ENCODE measurements at places on chromosomes 16 and 17.

DNA sequence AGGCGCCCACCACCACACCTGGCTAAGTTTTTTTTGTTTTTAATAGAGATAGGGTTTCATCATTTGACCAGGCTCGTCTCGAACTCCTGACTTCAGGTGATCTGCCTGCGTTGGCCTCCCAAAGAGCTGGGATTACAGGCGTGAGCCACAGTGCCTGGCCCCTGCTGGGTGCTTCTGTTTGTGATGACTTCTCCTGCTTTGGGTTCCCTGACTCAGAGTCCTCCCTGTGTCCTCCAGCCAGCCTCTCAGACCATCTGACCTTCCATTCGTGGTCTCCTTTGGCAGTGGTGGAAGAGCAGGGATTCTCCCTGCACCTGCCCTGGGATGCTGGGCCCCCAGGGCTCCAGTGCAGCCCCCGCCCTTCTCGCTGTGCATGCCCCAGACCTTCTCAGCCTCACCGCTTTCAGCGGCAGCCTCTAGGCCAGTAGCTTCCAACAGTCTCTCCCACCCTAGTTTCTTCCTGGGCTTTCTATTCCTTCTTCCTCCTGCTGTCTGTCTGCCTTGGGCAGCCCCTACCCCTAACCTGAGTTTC, 13.2 kb downstream of the BEAN1 start:
- no peak for DNase-seq

DNA sequence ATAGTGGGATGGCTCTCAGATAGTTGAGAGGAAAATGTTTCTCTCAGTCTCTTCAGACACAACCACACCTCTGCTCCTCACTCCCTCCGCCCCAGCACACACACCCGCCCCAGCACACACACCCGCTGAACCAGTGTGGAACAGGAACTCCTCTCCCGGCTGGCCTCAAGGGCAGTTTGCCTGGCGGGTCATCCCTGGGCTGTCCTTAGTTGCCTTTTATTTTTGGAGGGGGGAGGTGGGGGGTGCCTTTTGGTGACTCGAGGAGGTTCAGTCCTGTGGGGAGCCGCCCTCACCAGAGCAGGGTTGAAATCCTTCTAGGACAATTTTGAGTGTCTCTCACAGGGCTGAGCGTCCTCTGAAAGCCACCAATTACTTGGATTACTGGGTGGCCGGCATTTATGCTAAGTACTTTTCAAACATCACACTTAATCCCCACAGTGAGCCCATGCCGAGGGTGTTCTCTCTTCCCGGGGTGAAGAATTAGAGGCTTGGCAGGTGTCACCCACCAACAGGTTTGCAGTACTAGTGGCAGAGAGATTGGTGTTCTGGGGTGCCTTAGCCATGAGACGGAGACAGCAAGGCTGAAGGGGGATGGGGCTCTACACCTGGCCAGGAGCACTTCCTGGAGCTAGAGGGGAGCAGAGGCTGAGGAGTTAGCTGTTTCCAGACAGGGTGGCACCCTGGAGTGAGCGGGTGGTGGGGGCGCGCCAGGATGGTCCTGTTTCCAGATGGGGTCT, 2.8 kb downstream of the RASD1 start:
- peak; percentile 34 for DNase-seq

- DNase-seq, result no peak
Measured at GRCh38 chr16:22323173-22323958, 26.2 kb downstream of the POLR3E start.

DNA sequence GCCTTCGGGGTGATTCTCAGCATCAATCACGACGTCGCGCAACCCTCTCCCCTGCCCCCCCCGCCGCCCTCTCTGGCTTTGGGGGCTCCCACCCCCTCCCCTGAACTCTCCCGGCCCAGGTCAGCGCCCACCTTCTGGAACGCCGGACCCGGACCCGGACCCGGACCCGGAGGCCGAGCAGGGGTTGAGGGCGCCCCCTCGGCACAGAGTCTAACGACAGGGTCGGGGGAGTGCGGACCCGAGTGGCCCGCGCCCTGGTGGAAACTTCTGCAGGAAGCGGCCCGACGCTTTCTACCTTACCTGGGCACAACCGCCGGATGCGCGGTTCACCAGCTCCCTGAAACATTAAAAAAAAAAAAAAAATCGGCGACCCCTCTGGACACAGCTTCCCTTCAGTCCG, 16.2 kb downstream of the SALL1 start:
- no peak for DNase-seq

DNA sequence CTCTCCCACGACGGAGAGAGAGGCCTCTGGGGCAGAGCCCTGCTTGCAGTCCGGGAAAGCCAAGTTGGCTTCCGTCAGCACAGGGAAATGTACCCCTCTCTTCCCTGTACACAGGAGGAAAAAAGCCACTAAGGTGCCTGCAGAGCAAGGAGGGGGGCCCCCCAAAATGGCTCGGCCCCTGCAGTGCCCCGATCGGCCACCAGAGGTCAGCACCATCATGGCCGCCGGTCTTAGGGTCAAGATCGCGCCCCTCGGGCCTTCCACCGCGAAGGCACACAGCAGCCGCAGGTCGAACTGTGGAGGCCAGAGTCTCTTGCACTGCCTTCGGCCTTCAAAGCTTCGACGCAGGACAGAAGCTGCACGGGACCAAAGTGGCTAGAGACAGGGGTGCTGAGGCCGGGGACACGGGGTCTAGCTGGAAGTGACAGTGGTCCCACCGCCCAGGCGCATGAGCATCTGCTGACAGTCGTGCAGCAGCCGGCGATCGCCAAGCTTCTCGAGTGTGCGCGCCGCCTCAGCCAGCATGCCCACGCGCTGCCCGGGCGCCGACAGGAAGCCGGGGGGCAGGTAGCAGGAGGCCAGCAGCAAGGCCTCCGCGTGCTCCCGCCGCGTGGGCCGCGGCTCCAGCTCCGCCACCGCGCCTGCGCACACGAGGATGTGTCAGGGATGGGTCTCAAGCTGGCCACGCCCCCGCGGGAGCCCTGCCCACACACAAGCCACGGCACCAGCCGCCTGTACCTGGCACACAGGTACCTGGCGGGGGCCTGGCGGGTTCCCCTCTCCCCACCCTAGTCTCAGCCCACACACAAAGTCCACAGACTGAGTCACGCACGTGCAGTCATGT, 24.4 kb downstream of the SREBF1 start:
- DNase-seq, result no peak

DNA sequence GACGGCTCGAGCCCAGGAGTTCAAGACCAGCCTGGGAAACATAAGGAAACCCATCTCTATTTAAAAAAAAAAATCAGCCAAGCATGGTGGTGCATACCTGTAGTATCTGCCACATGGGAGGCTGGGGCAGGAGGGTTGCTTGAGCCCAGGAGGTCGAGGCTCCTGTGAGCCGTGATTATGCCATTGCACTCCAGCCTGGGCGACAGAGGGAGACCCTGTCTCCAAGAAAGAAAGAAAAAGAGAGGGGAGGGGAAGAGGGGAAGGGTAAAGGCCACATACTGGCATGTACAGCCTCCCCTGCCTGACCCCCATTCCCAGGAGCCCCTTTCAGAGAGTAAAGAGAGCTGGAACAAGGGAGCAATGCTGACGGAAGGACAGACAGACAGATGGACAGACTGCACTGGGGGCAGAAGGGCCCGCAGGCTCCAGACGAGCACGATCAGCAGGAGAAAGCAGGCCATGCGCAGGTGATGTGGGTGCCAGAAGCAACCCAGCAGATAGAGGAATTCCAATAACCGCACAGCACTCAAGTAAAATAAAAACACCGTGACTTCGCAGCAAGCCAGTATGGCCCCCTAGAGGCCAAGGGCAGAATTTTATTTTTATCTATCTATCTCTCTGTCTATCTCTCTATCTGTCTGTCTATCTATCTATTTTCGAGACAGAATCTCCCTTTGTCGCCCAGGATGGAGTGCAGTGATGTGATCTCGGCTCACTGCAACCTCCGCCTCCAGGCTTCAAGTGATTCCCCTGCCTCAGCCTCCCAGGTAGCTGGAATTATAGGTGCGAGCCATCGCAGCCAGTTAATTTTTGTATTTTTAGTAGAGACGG, 27.1 kb upstream of the SNN start:
- DNase-seq, result peak; percentile 17

DNA sequence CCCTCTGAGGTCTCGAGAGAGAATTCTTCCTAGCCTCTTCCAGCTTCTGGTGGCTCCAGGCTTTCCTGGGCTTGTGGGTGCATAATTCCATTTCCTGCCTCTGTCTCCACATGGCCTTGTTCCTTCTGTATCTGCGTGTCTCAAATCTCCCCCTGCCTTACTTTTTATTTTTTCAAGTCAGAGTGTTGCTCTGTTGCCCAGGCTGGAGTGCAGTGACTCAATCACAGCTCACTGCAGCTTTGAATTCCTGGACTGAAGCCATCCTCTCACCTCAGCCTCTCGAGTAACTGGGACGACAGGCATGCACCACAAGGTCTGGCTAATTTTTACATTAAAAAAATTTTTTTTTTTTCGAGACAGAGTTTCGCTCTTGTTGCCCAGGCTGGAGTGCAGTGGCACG, 120.6 kb downstream of the SHISA9 start:
- DNase-seq, result no peak

DNA sequence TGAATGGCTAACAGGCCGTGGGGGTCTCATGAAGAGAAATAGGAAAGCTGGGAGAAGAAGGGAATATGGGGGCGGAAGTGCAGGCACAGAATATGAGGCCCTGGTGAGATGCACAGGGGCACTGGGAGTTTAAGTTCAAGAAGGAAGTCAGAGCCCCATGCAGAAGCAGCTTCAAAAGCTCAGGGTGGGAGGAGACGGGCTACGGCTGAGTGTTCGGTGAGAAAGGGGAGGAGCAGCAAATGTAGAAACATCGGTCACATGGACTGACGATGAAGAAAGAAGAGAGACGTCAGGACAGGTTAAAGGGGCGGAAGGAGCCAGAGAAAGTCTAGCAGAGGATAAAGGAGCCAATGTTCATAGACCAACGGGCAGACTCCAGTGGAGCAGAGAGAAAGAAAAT, 204.5 kb upstream of the ZFHX3 start:
- no peak for DNase-seq

GRCh38 chr17:46745376-46745775, 73.1 kb downstream of the WNT3 start:
- no peak for DNase-seq

DNA sequence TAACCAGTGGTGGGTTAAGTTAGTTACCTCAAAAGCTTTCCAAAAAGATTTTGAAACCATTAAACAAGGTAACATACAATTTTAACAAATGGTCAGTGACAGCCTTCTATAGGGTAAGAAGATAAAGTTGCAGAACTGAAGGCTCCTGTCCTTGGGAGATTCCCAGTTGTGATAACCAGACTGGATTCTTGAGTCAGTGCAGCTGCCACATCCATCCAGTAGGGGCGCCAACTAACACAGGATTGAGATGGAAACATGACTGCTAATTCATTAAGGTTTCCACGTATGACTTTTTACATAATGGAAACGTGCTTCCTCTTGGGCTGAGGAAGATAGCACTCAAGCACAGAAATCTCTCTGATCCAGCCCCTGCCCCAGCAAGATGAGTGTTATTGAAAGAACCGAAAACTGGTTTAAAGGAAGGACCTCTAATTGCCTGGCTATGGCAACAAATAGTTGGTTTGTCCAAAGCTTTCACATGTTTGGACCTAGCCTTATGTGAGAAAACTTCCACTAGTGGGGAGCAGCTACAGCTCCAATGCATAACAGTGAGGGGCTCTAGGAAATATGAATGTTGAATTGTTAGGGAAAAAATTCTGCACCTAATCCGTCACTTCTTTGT, 269.8 kb upstream of the MYOCD start:
- DNase-seq, result no peak

GRCh38 chr16:14015033-14015432, 56.1 kb upstream of the MRTFB start:
- DNase-seq, result no peak

DNA sequence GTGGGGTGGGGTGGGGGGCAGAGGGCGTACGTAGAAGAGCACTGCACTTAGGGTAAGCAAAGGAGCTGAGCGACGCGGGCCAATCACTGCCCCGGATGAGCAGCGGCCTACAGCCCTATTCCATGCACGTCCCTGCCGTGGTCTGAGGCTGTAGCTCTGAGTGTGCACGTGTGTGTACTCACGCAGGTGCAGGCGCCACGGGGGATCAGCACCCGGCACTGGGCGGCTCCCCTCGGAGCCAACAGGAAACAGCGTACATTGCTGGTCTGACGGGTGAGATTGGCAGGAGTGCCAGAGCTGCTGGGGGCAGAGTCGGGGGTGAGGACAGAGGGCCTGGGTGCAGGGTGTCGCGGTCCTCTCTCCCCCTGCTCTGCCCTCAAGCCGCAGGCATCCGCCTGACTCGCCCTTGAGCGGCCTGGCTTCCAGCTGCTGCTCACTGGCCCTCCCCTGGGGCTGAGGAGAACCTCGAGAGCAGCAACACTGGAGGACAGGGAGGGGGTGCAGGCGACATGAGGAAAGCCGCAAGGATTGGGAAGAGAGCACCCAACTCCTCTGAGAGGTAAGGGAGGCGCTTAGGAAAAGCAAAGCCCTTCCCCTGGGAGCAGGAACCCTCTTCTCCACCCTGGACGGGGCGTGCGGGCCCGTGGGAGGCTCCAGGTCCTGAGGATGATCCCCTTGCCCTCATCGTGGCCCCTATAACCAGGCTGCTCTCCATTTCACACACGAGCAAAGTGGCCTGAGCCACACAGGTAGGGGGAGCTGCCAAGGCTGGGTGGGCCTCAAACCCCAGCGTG, 57.8 kb downstream of the ENGASE start:
- DNase-seq, result no peak

- no peak for DNase-seq
Measured at GRCh38 chr16:1060416-1061340, 11.9 kb upstream of the SSTR5 start.

- no peak for DNase-seq
Measured at GRCh38 chr17:82014971-82015310, 7.7 kb downstream of the CENPX start.

GRCh38 chr17:67290711-67291291, 45.8 kb upstream of the HELZ start:
- DNase-seq, result no peak

DNA sequence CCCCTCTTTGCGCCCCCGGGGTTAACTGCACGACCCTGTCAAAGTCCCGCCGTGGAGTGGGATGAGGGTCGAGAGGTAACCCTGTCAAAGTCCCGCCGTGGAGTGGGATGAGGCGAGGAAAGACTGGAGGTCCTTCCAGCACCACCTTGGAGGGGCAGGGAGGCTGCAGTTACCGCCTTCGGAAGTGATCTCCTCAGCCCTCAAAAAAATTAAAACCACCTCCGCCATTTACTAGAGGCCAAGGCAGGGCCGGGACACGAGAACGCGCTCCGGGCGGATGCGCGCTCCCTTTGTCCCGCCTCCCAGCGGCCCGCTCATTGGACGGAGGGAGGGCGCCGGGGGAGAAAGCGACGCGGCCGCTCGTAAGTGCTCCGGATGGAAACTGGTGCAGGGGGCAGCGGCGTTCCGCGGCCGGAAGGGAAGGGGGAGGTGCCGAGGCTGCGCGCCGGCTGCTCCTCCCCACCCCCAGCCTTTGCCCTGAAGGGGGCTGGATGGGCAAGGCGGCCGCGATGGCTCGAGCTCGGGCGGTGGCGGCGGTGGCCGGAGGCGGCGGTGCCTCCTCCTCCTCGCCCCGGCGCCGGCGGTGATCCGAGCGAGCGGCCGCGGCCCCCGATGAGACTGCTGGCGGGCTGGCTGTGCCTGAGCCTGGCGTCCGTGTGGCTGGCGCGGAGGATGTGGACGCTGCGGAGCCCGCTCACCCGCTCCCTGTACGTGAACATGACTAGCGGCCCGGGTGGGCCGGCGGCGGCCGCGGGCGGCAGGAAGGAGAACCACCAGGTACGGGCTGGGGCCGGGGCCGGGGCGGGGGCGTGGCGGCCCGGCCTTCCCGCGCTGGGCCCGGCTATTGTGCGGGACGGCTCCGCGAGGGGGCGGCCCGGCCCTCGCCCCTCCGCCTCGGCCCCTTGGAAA, at the start of gene METTL9:
METTL9 (plus strand) TSS at position 456 of the 909 bp plus-strand sequence; CDS start at position 613, 157 bp downstream.
- peak; percentile 82 for DNase-seq

Data from NCI-H524 treated with DMSO at 0.1 percent for 48 hours (cell line).